ENCODE measurements at places on chromosomes 3 and 15. TPM values are rescaled to one million over a fixed set of nuclear protein-coding genes. Genes with fewer than 3 reads are reported as not detected.

Gene LRTM1
- total RNA-seq = not detected

Gene SLC28A1
- total RNA-seq = not detected

Gene RFTN1
- total RNA-seq = 9.7 TPM

Gene NIPA2
- 160 TPM for total RNA-seq

Gene AGBL1
- not detected for total RNA-seq

Gene SCN11A
- 0.03 TPM for total RNA-seq

Gene GPR176
- total RNA-seq = 8.1 TPM

Gene VEPH1
- total RNA-seq = 79.0 TPM

DNA sequence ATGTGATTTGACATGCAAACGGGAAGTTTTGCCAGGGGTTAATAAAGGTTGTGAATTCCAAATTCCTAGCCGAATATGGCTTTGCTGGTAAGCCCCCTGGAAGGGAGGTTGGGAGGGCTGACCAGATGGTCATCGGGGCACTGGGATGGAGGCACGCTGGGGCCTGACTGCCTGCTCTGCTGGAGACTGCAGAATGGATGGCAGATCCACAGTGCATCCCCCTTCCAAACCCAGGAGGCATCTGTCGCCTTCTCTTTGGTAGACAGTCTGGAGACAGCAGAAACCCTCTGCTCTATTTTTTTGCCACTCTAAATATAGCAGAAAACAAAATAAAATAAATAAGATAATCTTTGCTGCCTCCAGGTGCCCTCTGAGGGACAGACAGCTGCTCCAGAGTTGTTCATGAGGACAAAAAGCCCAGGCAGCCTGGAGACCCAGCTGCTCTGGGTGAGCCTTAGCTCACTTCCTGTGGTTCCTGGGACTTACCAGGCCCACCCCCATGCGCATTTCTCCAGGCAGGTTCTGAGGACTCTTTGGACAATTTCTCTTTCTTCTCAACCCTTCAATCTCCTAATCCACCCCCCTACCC is 6.1 kb upstream of the SPTBN5 start:
- DNase-seq = no peak

- no peak for DNase-seq
Observed at GRCh38 chr3:127388427-127388826, 100.6 kb upstream of the PRR20G start.

DNA sequence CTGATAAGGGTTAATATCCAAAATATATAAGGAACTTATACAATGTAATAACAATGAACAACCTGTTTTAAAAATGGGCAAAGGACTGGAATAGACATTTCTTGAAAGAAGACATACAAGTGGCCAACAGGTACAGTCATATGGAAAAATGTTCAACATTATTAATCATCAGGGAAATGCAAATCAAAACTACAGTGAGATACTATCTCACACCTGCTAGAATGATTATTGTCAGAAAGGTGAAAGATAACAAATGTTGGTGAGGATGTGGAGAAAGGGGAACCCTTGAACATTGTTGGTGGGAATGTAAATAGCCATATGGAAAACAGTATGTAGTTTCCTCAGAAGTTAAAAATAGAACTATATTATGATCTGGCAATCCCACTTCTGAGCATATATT is 20.4 kb downstream of the GOLM2 start:
- no peak for DNase-seq

- no peak for DNase-seq
Observed at GRCh38 chr3:6216135-6217026, 644.5 kb upstream of the GRM7 start.

GRCh38 chr3:6260551-6261191 is 600.2 kb upstream of the GRM7 start:
- no peak for DNase-seq

DNA sequence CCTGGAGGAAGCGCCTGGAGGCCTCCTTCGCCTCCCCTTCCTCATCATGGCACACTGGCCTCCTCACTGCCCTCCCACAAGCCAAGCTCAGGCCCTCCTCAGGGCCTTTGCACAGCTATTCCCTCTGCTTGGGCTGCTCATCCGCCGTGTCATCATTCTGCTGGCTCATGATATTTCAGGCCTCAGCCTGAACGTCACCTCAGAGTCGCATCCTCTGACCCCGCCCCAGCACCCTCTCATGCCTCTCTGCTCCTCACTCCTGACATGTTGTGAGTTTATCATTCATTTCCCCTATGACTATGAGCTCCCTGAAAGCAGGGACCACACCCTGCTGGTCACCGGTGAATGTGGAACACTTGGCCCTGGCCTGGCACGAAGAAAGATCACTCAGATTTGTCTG is 20.7 kb upstream of the POC1A start:
- DNase-seq = no peak

DNA sequence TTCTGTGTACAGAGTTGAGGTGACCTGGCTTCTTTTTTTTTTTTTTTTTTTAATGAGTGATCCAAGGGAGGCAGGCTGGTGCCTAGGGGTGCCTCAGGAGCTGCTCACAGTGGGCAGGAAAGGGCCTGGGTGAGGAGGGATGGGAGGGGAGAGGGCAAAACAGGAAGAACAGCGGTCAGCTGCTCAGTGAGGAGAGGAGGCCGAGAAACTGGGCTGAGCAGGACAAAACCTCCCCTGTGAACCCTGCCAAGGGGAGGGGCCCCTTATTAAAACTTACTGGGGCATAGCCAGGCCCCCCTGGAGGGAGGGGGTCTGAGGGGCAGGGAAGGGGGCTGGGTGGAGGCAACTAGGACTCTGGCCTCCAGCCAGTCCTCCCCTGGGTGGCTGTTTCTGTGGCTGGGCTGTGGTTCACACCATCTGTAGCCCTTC is 3.5 kb downstream of the PLEKHO2 start:
- no peak for DNase-seq

- no peak for DNase-seq
Observed at GRCh38 chr15:42402455-42403205, 43.3 kb downstream of the CAPN3 start.

DNA sequence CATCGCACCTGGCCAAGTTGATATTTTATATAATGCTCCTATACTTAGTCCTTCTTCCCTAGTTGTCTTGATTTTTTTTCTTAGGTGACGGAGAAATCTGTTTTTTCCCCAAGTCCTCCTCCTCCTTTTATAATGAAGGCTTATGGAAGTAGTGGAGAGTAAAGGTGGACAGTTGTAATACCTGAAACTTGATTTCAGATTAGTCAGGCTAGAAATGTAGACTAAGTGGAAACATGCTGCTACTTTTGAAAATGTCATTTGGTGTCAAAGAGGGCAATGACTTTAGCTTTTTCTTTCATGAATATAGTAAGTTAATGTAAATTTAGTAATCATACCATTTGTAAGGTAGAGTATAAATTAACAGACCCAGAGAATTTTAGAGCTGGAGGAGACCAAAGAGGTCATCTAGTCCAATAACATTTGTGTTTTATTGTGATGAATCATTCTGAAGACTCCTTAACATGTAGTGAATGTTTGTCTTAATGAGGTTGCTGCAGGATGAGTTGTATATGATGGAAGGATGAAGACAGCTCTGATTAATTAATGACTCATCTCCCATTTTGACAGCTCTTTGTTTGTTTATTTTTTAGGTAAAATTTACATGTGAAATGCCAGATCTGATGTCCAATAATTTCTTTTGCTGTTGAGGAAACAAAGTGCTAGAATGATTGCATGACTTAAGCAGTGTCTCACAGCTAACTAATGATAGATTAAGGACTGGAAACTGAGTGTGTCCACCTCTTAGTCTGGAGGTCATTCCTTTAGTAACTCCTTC is 8.7 kb downstream of the CTDSPL2 start:
- DNase-seq = peak; percentile 62

DNA sequence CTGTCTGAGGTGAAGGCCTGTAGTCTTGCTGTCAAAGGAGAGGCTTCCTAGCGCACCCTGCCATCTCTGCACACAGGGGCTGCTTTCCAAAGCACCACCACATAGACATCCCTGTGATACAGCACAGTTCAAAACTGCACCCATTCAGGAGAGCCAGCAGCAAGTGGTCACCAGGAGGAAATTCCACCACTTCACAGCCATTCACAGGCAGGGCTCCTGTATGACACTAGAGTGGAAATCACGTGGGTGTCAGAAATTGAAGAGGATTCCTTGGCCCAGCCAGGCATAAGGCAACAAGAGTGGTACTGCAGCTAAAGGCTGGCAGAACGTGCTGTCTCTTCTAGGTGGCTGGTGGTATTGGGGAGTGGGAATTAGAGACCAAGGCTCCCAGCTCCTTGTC is 102.8 kb downstream of the RFTN1 start:
- DNase-seq = no peak

DNA sequence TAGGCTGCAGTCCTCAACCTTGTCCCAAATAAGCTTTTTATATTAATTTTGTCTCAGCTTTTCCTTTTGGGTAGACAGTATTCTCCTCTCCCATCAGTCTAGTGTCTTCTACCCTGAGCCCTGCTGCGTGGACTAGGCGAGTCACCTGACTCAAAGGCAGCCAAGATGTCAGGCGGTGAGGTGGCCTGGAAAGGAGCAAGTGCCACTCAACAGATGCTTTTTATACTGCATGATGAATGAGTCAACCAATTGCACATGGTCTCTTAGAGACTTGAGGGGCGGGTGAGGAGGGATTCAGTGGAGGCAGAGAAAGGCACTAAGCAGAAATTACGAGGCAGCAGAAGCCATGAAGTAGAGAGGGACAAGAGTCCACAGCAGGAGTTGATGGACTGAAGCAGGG is 95.9 kb downstream of the FRMD4B start:
- no peak for DNase-seq

- no peak for DNase-seq
Observed at GRCh38 chr15:86054338-86054737, 25.3 kb upstream of the AGBL1 start.

- DNase-seq = peak; percentile 35
Observed at GRCh38 chr3:27511724-27512422, 27.7 kb upstream of the SLC4A7 start.

DNA sequence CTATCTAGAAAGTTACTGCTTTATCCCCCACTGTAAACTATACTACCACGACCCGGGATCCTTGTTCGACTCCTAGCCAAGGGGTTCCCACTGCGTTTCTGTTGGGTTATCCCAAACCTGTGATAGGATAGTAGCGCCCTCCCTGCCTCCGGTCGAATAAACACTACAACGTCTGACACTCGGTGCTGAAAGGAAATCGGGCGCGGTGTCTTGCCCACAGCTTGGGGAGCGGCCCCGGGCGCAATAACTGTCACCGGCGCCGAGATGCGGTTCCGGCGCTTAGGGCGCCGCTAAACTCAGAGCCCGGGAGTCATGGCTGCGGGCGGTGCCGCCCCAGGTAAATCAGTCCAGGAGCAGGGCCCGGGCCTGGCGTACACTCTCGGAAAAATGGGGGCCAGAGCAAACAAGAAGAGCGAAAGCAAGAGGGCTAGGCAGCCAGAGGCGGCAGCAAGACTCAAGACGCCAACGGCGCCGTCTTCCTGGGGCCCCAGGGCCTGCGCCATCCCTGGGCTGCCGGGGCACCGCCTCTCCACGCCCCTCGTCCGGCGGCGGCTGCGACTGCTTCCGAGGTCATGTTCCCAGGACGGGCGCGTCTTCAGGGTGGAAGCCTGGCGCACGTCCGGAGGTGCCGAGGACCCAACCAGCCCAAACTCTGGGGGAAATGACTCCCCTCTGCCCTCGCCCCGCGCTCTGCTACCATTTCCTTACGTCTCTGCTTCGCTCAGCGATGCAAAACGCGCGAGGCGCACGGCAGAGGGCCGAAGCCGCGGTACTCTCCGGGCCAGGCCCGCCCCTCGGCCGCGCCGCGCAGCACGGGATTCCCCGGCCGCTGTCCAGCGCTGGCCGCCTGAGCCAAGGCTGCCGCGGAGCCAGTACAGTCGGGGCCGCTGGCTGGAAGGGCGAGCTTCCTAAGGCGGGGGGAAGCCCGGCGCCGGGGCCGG is at the start of gene DUT:
DUT (plus strand) TSS at position 575 of the 941 bp plus-strand sequence; CDS start at position 662, 87 bp downstream.
- DNase-seq = peak; percentile 85

DNA sequence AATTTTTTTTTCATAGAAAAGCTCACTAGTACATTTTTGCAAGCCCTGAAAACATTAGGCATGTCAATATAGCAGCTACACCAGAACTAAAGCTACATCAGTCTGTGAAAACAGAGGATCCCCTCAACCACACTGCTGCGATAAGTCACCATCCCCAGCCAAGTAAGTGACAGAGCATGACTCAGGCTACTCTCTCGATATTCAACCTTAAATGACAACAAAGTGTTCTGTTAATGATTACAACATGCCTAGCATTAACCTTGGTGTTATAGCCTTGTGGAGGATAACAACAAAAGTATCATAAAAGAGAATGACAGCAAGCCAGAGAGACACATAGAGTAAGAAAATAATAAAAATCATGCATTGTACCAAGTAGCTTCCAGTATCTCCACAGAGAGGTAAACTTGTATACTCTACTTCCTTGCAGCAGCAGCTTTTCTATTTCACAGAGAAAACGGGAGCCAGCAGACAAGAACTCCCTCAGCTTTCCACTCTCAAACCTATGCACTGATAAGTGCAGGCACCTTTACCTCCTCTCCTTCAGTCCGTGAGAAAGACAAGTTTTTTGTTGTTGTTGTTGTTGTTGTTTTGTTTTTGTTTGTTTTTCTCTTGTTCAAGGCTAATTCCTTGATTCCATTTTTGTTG is 76.6 kb downstream of the GBE1 start:
- peak; percentile 51 for DNase-seq

DNA sequence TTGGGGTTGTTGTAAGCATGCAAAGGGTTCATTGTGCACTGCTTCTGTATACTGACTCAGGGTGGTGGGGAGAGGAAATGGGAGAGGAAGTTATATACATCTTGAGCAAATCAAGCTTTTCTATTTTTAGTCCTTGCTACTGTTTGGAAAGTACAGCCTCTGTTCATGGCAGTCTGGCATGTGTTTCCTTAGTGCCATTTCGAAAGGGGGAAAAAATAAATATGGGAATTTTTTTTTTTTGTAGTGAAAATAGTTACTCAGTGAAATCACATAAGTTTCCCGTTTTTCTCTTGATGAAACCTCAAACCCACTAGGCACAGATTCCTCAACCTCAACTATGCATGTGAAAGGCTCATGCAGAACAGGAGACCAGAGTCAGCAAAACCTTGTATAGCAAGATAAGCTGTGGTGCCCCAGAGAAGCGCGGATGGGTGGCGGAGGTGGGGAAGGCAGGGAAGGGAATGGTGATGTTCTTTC is 353.3 kb downstream of the LPP start:
- no peak for DNase-seq

DNA sequence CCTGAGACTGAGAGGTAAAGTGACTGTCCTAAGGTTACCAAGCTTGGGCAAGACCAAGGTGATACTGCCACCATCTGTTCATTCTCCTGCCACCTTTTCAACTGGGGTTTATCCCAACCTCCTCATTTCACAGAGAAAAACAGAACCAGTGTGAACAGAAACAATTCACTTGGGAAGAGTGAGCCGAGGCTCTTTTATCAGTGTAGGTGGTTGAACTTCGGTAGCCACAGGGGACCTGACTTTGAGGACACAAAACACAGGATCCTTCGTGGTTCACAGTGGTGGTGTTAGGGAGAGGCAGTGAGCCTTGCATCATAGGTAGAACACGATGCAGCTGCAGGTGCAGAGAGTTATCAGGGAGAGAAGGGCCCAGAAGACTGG is 72.8 kb upstream of the ICE2 start:
- DNase-seq = no peak

Data from Caki2 (cell line).